ENCODE measurements at places on chromosomes 12 and 14.

DNA sequence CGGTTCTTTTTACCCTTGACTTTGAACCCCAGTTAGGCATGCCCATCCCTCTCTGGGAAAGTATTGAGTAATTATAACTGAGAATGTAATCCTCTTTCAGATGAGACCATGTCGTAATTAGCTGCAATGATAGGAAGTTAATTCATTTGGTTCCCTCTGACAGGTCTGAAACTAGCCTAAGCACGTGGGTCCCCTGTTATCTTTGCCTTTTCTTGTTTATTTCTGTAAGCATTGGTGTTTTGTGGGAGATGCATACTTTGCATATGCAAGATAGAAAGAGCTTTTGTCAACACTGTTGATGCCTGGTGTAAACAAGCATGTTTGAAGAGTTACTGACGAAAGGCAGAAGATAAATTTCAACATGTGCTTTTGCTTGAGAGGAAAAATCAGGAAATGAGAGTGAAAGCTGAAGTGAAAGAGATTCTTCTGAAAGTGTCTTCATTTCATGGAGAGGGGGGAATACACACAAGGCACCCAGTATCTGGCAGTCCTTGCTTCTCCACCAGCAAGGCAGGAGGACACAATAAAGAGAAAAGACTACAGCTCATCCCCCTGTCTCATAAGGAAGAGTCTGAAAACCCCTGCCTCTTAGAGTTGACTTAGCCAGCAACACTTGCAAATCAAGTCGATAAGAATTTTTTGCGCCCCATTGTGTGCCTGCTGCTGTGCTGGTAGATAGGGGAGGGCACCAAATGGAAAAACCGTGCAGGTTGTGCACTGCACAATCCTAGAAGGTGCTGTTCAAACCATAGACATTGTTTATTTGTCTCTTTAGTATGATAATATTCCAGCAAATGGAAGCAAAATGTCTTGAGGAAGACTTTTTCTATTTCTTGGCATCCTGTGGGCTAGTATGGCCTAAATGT lies 77.8 kb downstream of the SLC24A4 start:
- no peak for DNase-seq

DNA sequence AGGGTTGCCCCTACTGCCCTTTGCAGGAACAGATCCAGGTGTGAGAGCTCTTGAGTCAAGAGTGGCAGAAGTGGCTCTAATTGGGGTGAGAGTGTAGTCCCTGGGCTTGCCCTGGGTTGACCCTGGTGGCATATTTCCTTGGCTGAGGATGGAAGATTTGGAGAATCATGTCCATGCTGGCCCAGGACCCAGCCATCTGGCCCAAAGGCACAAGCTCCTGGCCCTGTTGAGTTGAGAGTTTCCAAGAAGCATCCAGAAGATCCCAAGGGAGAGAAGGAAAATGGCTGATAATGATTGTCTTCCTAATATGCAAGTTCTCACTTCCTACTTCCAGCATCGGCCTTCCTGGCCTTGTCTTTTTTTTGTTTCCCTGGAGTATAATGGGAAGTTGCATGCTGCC lies 55.5 kb upstream of the SRSF5 start:
- no peak for DNase-seq

GRCh38 chr14:72839753-72840607 lies 53.9 kb downstream of the DPF3 start:
- no peak for DNase-seq

- no peak for DNase-seq
Observed at GRCh38 chr12:6734506-6735387, 10.9 kb downstream of the COPS7A start.

- no peak for DNase-seq
Observed at GRCh38 chr12:46082490-46083200, 92.3 kb upstream of the SCAF11 start.

Measured in activated CD4-positive, alpha-beta T cell treated with anti-CD3 and anti-CD28 coated beads for 24 hours (primary cell).